ENCODE measurements at places on chromosomes 4 and X. TPM values are rescaled to one million over a fixed set of nuclear protein-coding genes. Genes with fewer than 3 reads are reported as not detected.
A peak's percentile ranks its signal among the peaks of the same experiment; 100 is the strongest.

GRCh38 chr4:14958436-14958835 is 43.8 kb upstream of the CPEB2 start:
- DNase-seq, result no peak

DNA sequence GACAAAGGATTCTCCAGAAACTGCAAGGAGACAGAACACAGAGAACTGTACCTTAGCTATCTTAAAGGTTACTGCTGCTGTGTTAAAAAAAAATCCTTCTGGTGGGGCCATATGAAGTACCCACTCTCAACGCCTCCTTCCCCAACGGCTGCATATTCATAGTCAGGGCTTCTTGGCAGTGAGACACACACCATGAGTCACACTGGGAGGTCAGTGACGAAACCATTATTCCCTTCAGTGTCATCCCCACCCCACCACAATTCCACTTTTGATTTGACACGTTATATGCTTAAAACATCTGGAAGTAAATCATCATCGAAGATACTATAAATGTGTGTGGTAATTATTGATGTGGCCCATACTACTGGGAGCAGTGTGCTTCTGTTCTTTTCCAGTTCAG is 271.5 kb downstream of the LDB2 start:
- no peak for DNase-seq

GRCh38 chr4:159352609-159353008 is 249.7 kb downstream of the RAPGEF2 start:
- DNase-seq, result no peak

BTC gene
- total RNA-seq, result 0.21 TPM

STARD8 gene
- 1.4 TPM for total RNA-seq

GRCh38 chr4:155984106-155984797 is 30.6 kb upstream of the CTSO start:
- no peak for DNase-seq

CSAG2 gene
- total RNA-seq, result not detected

GRPR gene
- total RNA-seq, result 4.7 TPM

CFP gene
- 0.57 TPM for total RNA-seq

SFRP2 gene
- total RNA-seq, result 87.7 TPM

DNA sequence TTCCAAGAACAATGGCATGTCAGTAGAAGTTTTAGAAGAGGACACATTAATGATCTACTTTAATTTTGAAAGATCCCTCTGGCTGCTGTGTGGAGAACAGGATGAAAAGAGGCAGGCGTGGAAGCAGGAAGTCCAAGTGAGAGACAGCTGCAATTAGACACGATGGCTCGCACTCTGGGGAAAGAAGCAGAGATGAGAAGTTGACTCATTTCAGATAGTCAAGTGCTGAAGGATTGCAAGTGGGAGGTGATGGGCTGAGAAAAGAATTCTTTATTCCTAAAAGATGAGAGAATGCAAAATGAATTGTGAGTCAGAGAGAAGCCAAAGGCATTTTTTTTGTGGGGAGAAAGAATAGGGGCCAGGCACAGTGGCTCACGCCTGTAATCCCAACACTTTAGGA is 16.5 kb downstream of the RXFP1 start:
- DNase-seq, result no peak

METTL14 gene
- 52.0 TPM for total RNA-seq

GRCh38 chr4:57159866-57160265 is 49.7 kb upstream of the IGFBP7 start:
- DNase-seq, result no peak

- DNase-seq, result no peak
Observed at GRCh38 chrX:155880586-155881157, 473 bp upstream of the VAMP7 start.

CCDC149 gene
- total RNA-seq, result 17.2 TPM

SMIM31 gene
- total RNA-seq, result not detected

RASGEF1B gene
- 0.84 TPM for total RNA-seq

HSD17B13 gene
- 0.16 TPM for total RNA-seq

STATH gene
- total RNA-seq, result not detected

DNA sequence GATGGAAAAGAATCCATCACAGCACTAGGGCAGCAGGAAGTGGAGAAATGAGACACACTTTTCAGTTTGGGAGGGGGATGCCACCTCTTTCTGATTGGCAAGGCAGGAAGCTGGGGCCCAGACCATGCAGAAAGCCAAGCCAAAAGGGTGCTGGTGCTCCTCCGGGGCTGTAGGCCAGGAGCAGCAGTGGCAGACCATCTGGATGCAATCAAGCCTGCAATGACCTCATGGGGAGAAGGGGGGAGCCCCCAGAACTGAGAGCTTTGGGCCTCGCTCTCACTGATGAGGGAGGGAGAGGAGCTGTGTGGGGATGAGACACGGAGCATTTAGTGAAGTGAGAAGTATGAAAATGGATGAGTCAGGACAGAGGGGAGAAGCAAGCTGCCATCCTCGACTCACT is 141.3 kb upstream of the NALF2 start:
- DNase-seq, result no peak

DNA sequence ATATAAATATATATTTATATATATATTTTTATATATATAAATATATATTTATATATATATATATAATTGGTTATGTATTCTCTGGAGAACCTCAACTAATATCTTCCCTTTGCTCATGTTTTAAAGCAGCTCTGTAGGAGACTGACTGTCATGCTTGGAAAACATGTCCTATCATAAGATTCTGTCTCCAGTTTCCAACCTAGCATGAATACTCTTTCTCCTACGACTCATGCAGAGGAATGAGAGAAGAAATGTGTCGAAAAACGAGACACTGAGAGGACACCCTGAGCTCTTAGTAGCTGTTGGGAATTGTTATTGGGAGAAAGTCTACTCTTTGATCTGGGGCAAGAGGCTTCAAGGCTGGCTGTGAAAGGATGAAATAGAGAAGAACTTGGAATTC is 166.5 kb upstream of the SLIT2 start:
- no peak for DNase-seq

RAB28 gene
- 16.2 TPM for total RNA-seq

GRCh38 chrX:134758652-134759051 is 100.4 kb upstream of the PLAC1 start:
- DNase-seq, result no peak

DNA sequence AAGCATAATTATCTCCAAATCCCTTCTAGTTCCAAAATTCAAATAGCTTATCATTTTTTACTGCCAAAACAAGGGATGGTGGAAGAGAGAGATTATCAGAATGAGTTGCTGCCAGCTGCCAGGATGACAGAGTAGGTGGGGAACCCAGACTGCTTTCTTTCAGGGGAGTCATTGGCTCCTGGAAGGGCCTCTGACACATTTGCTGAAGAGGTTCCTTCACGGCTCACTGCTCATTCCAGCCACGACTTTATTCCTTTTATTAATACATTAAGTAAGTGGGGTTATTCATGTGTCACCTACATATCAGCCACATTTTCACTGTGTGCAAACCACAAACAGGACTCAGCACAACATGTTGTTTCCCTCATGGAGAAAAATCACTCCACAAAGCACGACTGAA is 12.7 kb upstream of the SMIM43 start:
- DNase-seq, result no peak

- DNase-seq, result no peak
Observed at GRCh38 chr4:2296631-2297601, 35.0 kb upstream of the MXD4 start.

- no peak for DNase-seq
Observed at GRCh38 chr4:88528861-88529260, 5.3 kb upstream of the PYURF start.

GRCh38 chr4:14831416-14831815 is 170.9 kb upstream of the CPEB2 start:
- no peak for DNase-seq

CXCL6 gene
- total RNA-seq, result 35.3 TPM

DNA sequence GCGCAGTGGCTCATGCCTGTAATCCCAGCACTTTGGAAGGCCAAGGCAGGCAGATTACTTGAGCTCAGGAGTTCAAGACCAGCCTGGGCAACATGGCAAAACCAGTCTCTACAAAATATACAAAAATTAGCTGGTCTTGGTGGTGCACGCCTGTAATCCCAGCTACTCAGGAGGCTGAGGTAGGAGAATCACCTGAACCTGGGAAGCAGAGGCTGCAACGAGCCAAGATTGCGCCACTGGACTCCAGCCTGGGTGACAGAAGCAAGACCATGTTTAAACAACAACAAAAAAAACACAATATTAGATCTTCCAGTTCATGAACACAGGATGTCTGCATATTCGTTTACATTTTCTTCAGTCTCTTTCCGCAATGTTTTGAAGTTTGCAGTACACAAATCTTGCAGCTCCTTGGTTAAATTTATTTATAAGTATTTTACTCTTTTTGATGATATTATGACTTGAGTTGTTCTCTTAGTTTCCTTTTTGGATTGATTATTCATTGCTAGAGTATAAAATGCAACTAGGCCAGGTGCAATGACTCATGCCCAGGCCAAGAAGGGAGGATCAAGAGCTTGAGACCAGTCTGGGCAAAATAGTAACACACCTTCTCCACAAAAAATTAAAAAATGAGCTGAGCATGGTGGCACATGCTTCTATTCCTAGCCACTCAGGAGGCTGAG is 30.4 kb upstream of the ABCG2 start:
- no peak for DNase-seq

GRCh38 chr4:26873391-26874026 is 12.9 kb downstream of the STIM2 start:
- DNase-seq, result no peak

DNA sequence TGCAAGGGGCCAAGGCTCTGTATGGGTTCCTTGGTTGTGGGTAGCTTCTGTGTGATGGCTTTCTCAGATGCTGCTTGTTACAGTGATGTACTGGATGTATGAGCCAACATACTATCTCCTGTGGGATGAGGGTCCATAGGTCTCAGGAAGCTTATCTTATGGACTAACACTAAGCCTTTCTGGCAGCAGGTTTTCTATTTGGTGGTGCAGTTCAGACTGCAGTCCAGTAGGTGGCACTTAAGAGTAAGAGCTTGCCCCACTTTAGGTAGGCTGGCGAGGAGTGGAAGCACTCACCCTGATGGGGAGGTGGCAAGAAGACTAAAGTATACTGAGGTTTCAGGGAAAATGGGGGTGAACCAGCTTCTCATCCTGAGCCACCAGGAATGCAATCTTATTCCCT is 306.7 kb upstream of the MAOA start:
- no peak for DNase-seq

- DNase-seq, result no peak
Observed at GRCh38 chr4:120769227-120769626, 153.3 kb downstream of the PRDM5 start.

DNA sequence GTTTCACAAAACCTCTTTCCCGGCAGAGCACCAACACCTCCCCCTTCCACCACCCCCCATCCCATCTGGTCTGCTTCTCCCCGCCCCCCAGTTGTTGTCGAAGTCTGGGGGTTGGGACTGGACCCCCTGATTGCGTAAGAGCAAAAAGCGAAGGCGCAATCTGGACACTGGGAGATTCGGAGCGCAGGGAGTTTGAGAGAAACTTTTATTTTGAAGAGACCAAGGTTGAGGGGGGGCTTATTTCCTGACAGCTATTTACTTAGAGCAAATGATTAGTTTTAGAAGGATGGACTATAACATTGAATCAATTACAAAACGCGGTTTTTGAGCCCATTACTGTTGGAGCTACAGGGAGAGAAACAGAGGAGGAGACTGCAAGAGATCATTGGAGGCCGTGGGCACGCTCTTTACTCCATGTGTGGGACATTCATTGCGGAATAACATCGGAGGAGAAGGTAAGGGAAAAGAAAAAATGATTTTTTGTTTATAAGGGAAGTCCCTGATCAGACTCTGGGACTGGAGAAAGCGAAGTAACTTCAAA is at the start of gene PDGFRA:
Gene PDGFRA, plus strand, starts transcription at position 333 of the 541 bp plus-strand sequence. CDS start 29,476 bp downstream, outside the sequence.
- DNase-seq, result peak; percentile 89

DNA sequence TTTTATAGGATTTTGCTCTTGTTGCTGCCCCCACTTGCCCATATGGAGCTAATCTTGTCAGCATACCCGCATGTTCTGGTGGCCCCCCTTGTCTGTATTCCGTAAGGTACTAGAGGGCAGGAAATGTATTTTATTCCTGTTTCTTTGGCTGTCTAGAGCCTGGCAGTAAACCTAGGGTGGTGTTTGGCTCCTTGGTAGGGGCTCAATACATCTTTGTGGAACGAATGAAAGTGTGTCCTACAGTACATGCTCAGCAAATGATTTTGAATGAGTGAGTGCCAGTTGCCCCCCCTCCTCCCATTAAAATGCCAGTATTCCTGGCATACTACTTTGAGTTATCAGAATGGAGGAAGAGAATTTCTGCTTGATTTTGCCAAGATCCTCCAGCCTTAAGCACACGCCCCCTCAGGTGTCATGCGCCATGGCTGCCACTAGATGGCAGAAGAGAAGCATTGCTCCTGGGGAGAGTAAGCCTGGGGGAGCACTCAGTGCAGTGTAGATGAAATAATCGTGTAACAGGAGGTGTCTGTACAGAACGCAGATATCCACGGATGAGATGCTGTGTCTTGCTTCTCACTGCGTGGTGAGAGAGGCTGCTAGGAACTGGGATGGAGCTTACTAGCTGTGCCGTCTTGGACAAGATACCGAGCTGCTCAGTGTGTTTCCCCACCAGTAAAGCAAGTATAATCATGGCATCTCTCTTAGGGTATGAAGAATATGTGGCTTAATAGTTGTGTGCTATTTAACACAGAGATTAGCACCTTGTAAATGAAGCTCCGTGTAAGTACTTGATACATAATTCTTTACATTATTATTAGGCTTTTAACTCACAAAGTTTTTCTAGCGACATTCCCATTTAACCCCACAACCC is 17.2 kb upstream of the RNF212 start:
- no peak for DNase-seq

GRCh38 chrX:109760209-109760921 is 27.3 kb upstream of the ACSL4 start:
- no peak for DNase-seq

Data from osteocyte (in vitro differentiated cells).